Peyer's patch (tissue), 4 donors: ENCODE measurements at places on chromosomes 12 and 14. TPM values are rescaled to one million over a fixed set of nuclear protein-coding genes. Genes with fewer than 3 reads are reported as not detected.

DNA sequence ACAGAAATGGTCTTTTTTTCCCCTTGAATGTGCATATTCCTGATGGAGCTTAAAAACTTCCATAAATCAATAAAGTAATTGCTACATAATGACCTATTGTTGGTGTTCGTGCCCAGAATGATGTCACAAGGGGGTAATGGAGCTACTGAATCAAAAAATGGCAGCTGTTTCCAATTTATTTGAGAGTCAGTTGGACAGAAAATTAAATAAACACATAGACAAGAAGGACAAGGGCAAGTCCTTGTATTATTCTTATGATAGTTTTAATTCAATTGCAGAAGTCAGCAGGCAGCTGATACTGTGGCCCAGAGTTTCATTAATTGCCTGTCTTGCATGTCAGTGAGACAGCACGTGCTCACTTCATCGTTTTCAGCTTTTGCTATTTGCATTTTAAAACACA is 473.5 kb downstream of the ETNK1 start:
- H3K27me3 ChIP-seq = no peaks in the 10 kb centered on the region
- no peaks in the 10 kb centered on the region for H3K36me3 ChIP-seq
- no peaks in the 10 kb centered on the region for H3K4me1 ChIP-seq
- no peak overlapping the region for H3K27ac ChIP-seq

GRCh38 chr12:111693818-111694217 is 8.0 kb downstream of the ACAD10 start:
- no peak overlapping the region for H3K4me3 ChIP-seq
- no peak overlapping the region for H3K27ac ChIP-seq
- no peaks in the 10 kb centered on the region for H3K36me3 ChIP-seq
- no peaks in the 10 kb centered on the region for H3K4me1 ChIP-seq
- H3K27me3 ChIP-seq = no peaks in the 10 kb centered on the region

- H3K27me3 ChIP-seq = no peaks in the 10 kb centered on the region
- H3K4me1 ChIP-seq = peaks cover 15% of the 10 kb centered on the region
- peaks cover 7% of the 10 kb centered on the region for H3K36me3 ChIP-seq
- no peak overlapping the region for H3K4me3 ChIP-seq
- H3K27ac ChIP-seq = no peak overlapping the region
- DNase-seq = no peak
These were observed 68.3 kb downstream of the DERA start for GRCh38 chr12:15979096-15980092.

DNA sequence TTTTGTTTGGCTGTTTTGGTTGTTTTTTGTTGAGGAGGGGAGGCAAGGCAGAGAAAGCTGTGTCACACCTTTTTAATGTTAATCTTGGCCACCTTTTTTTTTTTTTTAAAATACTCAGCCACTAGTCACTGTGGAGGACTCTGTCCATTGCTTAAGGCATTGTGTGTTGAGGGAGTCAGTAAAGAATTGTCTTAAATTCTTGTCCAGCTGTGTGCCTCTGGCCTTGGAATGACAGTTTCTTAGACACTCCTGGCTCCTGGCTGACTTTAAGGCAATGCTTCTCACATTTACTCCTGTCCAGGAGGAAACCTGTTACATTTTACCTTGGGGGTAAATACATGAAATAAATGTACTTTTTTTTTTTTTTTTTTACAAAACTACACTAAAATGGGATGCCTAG is 18.1 kb upstream of the SMCO2 start:
- H3K4me3 ChIP-seq = no peak overlapping the region
- H3K4me1 ChIP-seq = no peaks in the 10 kb centered on the region
- no peaks in the 10 kb centered on the region for H3K27me3 ChIP-seq
- no peaks in the 10 kb centered on the region for H3K36me3 ChIP-seq
- H3K27ac ChIP-seq = no peak overlapping the region

- H3K36me3 ChIP-seq = no peaks in the 10 kb centered on the region
- no peak overlapping the region for H3K27ac ChIP-seq
- DNase-seq = no peak
- H3K4me1 ChIP-seq = no peaks in the 10 kb centered on the region
- no peak overlapping the region for H3K4me3 ChIP-seq
- H3K27me3 ChIP-seq = no peaks in the 10 kb centered on the region
These were observed 49.8 kb upstream of the ANO6 start for GRCh38 chr12:45166056-45166455.

- H3K27me3 ChIP-seq = no peaks in the 10 kb centered on the region
- peaks cover 17% of the 10 kb centered on the region for H3K4me1 ChIP-seq
- no peak for DNase-seq
- no peak overlapping the region for H3K4me3 ChIP-seq
- H3K27ac ChIP-seq = peak overlapping the region; percentile 96
These were observed 1.4 kb upstream of the RDH5 start for GRCh38 chr12:55718624-55719275.

- H3K27me3 ChIP-seq = no peaks in the 10 kb centered on the region
- H3K4me3 ChIP-seq = no peak overlapping the region
- no peak overlapping the region for H3K27ac ChIP-seq
- no peak for DNase-seq
- H3K4me1 ChIP-seq = no peaks in the 10 kb centered on the region
These were observed 65.7 kb downstream of the PRMT8 start for GRCh38 chr12:3556716-3557115.

C1QL4 gene
- total RNA-seq = not detected

PMCH gene
- total RNA-seq = not detected

APOLD1 gene
- 2.3 TPM for total RNA-seq

CNTN1 gene
- total RNA-seq = 3.9 TPM

LRTM2 gene
- not detected for total RNA-seq

ACSM4 gene
- total RNA-seq = not detected

JKAMP gene
- 70.4 TPM for total RNA-seq
